ENCODE measurements at places on chromosomes 2 and 18.

DNA sequence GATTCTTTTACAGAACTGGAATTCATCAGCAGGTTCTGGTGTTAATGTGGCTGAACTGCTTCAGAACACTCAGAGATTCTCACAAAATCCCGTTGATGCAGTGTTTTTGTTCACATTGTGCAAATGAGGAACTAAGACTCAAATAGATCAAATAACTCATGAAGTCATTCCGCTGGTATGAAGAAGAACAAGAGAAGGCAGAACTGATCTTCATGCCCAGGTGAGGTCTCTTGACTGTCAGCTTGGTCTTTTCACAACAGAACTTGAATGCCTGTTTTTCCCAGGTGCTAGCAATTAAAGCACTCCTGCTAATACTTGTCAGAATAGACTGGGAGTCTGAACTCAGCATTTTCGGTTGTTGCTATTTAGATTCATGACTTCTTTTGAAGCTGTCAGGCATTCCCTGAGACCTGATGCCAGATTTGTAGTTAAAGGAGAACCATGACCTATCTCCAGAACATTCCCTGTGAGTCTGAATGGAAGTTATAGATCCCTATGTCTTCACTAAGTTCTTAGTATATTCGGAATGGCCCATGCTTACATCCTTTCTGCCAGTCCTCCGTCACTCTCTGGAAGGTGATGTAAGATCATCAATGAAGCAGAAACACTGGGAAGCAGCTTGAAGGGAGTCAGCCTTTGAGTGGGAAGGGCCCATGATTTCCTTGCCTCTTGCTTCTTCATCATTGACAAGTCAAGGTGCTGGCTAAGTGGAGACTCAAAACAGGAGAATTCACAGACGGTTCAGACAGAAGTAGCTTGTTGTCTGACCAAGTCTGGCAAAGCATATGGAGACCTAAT lies 155.7 kb downstream of the MTCL1 start:
- no peak for DNase-seq

DNA sequence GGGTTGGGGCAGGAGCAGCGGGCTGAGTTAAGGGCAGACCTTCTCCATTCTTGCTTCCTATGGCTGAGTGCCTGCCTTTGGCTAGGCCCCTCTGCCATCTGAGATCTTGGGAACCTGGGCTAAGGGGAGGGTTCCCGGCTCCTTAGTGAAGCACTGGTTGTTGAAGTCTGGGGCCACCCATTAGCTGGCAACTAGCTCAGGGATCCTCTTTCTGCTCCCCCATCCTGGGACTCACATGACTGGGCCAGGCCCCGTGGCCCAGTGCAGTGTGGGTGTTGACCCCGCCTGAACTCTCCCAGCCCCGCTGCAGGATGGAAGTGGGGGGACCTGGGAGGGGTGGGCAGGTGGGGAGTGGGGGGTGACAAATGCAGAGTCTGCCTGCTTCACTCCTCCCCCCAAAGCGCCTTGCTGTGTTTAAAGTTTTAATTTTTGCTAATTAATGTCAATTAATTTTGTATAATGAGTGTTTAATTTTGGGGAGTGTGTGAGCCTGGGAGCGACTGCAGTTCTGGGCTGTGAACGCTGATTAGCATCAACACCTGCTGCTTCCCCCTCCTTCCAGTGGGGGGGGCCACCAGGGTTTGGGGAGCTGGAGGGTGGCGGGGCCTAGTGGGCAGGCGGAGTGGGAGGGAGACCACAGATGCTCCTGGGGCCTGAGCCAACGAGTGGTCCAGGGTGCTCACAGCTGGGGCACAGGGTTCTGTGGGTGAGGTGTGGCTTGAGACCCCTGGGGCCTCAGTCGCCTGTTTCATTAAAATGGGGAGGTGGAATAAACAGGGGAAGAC lies 55.2 kb downstream of the EMX1 start:
- DNase-seq = no peak

DNA sequence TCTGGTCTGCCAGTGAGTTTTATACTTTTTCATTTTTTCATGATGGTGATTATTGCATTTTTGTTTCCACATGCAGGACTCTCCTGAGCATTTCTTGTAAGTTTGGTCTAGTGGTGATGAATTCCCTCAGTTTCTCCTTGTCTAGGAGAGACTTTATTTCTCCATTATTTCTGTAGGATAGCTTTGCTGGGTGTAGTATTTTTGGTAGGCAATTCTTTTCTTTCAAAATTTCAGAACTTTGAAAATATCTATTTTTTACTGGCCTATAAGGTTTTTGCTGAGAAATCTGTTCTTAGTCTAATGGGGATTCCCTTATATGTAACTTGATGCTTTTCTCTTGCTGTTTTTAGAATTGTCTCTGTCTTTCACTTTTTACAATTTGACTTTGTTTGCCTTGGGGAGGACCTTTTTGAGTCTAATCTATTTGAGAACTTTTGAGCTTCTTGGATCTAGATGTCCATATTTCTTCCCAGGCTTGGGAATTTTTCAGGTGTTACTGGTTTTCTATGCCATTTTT lies 149.1 kb downstream of the UBR3 start:
- DNase-seq = no peak

GRCh38 chr18:21650311-21650710 lies 38.2 kb downstream of the SNRPD1 start:
- DNase-seq = no peak

DNA sequence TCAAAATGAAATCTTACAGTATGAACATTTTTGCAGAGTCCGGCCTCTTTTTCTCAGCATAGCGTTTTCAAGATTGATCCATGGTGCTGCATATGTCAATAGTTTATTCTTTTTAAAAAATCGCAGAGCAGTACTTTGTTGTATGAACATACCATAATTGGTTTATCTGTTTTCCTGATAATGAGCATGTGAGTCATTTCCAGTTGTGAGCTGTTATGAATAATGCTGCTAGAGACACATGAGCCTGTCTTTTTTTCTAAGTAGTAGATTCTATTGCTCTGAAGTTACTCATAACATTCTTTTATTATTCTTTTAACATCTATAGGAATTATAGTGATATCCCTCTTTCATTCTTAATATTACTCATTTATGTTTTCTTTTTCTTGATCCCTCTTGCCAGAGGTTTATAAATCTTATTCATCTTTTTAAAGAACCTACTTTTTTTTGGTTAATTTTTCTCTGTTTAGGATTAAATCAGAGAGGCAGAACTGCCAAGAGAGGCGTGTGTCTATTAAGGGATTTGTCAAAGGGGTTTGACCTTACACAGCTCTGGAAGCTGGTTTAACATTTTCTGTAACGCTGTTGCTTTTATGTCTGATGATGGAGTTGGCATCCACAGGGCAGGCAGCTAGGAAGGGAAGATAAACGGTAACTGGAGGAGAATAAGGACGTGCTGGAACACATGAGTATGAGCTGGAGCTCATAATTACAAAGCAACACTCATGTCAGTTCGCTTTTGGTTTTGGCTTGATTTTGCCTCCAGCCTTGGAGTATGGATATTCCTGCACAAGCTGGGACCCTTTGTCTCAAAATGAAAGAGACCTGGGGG lies 47.4 kb downstream of the MGAT5 start:
- DNase-seq = peak; percentile 42

DNA sequence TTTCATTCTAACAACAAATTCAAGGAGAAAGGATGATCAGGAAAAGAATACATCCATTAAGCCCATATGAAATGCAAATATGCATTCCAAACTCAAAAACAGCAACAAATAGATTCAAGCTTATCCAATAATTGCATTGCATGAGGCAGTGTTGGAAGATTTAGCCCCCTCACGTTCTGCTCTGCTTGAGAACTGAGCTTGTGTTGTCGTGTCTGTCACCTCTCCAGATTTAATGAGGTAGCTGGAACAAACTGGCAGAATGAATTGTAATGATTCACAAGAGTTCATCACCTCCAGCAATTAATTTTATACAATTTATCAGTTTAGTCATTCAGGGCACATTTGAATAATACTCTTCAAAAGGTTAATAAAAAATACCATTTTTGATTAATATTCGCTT lies 54.8 kb downstream of the AP1S3 start:
- DNase-seq = no peak

DNA sequence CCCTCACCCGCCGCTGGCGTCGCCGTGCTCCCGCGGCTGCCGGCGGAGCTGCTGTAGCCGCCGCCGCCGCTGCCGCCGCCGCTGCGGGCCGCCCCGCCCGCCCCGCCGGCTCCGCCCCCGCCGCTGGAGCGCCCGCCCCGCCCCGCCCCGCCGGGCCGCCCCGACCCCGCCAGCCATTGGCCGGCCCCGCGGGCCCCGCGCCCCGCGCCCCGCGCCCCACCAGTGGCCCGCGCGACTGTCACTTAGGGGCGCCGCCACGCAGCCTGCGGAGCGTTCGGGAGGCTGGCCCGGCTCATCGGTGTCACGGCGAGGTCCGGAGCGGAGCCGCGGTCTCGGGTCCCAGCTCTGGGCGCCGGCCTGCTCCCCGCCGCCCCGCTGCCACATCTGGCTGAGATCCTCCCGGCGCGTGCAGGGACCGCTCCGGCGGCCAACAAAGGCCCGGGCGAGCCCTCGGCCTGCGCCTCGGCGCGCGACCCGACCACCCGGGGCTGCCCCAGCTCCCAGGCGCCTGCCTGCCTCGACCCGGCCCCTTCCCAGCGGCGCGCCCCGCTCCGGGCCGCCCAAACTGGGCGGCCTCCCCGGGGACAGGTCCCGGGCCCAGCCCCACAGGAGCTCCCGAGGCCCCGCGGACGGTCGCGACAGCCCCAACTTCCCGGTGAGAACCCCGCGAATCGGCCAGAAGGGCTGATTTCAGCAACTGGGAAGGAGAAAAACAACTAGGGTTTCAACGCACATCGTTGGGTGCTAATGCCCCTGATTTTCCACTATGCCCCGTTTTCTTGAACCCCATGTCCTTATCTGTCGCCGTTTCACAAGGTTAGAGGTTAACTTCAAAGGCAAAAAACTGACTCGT lies at the start of gene MGAT4A:
Gene MGAT4A, minus strand, starts transcription at position 92 of the 853 bp plus-strand sequence. CDS start 4,800 bp downstream, outside the sequence.
- DNase-seq = no peak

DNA sequence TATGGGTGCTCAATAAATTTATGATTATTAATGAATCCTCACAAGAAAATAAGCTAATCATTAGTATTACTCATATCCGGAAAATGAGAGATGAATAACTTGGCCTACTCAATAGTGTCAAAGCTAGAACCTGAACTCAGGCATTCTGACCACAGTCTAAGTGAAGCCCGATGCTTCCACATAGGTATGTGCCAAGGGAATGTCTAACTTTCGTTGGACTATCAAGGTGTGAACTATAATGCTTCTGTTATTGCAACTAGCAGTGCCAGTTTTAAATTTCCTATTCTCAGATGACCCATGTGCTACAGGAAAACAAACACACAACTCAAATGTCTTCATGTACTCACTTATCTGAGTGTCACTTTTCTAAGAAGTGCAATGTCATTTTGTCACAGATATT lies 1.8 kb downstream of the BARD1 start:
- peak; percentile 3 for DNase-seq

GRCh38 chr2:178829299-178829960 lies 22.2 kb upstream of the TTN start:
- DNase-seq = peak; percentile 32

- DNase-seq = no peak
Observed at GRCh38 chr2:101766337-101766736, 68.8 kb downstream of the MAP4K4 start.

DNA sequence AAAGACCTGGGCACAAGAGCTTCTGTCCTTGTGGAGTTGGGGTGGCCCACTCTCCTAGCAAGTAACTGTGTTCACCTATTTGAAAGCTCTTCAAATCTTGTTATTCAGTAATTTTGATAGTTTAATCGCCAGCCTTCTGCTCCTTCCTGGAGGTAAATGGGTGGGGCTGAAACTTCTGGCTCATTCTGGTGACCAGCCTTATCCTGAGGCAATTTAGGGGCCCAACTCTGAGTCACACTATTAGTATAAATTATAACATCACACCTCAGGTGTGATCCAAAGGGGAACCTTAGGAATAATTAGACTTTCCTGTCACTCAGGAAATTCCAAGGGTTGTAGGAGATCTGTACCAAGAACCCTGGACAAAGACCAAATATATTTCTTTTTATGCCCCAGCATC lies 255.8 kb upstream of the RGPD4 start:
- no peak for DNase-seq

DNA sequence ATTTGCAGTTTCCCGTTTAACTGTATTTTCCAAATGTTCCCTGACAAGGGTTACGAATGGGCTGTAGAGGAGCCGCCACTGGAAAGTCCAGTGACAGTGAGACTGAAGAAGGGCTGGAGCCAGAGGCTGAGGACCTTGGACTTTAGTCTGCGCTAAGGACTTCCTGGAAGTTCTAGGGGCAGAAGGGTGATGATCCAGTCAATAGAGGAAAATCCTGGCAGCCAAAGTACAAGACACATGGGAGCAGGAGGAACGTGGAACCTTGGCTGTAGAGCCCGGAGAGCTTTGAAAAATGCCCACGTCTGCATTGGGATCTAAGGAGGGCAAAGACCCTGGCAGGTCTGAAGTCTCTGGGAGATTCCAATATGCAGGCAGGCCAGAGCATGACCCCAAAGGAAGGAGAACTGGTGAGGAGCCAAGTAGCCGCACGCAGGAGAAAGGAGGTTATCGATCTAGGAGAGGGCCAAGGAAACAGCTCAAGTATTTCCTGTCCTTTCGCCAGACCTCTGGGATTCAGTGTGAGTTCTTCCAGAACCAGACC lies 28.5 kb downstream of the MBP start:
- DNase-seq = peak; percentile 63

- DNase-seq = no peak
Observed at GRCh38 chr2:105828558-105828957, 83.8 kb downstream of the NCK2 start.

- DNase-seq = no peak
Observed at GRCh38 chr2:196703695-196704094, 64.2 kb downstream of the CCDC150 start.

DNA sequence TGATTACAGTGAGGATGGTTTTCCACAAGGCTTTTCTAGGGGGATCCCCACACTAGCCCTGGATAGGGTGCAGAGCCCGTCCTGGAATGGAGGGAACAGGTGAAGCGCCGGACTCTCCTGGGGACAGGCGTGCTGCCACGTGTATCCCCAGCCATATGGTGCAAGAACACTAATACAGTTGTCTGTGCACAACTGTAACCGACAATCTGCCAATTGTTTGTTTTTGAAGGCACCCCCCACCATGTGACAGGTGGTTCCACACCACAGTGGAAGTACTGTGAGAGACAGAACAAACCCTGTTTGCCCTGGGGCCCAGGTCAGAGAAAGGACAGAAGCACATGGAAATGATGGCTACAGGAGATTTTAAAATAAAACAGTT lies 52.9 kb downstream of the MYCN start:
- DNase-seq = no peak

GRCh38 chr2:165529130-165529529 lies 59.6 kb downstream of the CSRNP3 start:
- peak; percentile 30 for DNase-seq

GRCh38 chr2:180004731-180005130 lies 2.4 kb downstream of the CWC22 start:
- no peak for DNase-seq

- no peak for DNase-seq
Observed at GRCh38 chr2:148909114-148909513, 34.1 kb downstream of the KIF5C start.

- no peak for DNase-seq
Observed at GRCh38 chr18:78622907-78623541, 356.6 kb upstream of the SALL3 start.

GRCh38 chr2:179021258-179021657 lies 28.7 kb downstream of the CCDC141 start:
- DNase-seq = no peak

GRCh38 chr2:46647766-46648742 lies 168.7 kb downstream of the TMEM247 start:
- DNase-seq = no peak

Data from brain microvascular endothelial cell (primary cell).